AG09319 (cell line): ENCODE measurements at places on chromosomes 12 and 14.
A peak's percentile ranks its signal among the peaks of the same experiment; 100 is the strongest.

DNA sequence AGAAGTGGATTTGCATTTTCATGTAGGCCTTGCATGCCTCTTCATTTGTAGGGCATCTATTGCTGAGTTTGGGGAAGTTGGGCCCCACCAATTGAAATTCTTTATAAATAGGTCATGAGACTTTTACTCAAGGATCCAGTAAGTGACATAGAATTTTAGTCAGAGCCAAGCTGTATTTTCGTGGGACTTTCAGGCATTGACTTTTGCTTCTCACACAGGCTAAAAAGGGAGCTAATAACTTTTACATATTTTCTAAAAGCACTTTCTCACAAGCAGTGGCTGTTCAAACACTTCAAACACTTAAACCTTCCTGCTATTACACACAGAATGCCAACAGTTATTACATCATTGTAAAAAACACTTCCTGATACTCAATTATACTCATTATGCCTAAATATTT is 260.5 kb downstream of the MSRB3 start:
- no peak for DNase-seq

DNA sequence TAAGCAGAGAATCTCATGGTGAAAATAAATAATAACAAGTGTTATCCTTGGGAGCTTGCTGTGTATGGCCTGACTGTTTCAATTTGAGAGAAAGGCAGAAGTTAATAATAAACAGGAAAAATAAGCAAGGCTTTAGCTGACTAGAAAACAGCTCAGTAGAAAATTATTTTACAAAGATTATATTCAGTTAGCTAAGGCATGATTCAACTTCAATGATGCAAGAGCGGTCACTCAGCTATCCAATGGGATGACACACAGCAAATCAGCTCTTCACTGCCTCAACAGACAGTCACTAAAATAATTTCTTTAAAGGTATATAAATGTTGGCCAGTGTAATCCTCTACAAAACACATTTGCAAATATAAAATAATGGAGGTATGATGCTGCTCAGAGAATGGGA is 18.6 kb downstream of the GSTZ1 start:
- DNase-seq: peak; percentile 14

- DNase-seq: no peak
Measured at GRCh38 chr12:21330682-21331253, 3.9 kb downstream of the SLCO1A2 start.

- DNase-seq: no peak
Measured at GRCh38 chr12:55392032-55392795, 8.1 kb upstream of the OR6C65 start.

DNA sequence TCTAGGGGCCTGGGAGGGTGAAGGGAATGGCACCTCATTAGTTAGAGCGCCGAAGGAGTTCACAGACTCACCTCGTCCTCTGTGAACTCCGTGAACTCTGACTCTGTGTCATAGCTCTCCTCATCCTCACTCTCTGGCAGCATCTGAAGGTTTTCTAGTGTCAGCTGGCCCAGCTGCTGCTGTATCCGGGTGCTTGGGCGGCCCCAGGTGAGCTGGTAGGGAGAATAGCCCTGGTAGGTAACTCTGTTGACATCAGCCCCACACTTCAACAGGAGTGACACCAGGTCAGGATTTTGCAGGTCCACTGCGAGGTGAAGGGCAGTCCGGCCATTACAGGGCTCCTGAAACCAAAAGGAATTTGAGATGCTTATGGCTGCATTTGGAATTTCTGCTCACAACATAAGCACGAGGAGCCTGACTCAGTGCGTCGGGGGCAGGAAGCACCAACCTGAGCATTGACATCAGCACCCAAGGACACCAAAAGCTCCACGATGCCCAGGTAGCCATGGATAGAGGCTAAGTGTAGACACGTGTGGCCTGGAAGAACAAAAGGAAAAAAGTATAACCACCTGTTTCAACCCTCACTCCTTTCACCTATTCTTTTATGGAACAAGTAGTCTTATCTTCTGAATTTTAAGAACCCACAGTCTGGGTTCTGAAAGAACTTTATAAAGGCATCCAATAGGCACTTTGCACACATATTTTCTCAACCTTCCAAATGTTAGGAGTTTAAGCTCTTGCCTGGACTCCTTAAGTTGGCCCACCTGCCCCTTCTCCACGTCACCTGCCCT is 2.0 kb downstream of the NFKBIA start:
- no peak for DNase-seq

DNA sequence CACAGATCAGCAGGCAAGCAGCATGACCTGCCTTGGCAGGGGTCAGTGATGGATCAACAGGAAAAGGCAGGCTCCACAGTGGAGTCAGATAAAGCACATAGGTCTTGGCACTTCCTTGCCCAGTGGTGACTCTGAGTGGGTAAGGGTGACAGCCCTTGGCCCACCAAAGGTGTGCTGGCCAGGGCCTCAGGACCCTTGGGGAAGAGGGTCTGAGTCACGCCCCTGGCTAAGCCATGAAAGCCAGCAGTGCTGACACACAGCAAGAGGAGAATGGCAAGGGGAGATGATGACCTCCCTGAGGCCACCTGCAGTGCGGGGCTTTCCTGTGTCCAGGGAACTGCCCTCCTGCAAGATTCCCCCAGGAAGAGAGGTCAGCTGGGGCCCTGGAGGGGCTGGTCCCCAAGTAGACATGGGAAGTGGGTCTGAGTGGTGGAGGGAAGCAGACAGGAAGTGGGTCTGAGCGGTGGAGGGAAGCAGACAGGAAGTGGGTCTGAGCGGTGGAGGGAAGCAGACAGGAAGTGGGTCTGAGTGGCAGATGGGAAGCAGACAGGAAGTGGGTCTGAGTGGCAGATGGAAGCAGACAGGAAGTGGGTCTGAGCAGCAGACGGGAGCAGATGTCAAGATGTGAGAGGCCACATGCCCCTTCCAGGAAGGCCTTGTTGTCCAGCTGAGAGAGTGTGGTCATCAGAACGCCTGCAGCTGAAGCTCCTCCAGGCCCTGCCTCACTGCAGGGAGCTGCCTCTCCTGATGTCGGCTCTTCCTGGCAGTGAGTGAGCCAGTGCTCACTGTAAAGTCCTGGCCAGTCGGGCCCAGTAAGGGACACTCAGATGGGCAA is 34.8 kb downstream of the DIO3 start:
- no peak for DNase-seq

GRCh38 chr12:19412844-19413243 is 26.4 kb upstream of the AEBP2 start:
- no peak for DNase-seq
